Activated CD8-positive, alpha-beta T cell treated with anti-CD3 and anti-CD28 coated beads, Interleukin-2, amount 10 ng/mL, durations not matched to agents 7 days and 5 days (primary cell): ENCODE measurements at places on chromosomes 1 and 21.

DNA sequence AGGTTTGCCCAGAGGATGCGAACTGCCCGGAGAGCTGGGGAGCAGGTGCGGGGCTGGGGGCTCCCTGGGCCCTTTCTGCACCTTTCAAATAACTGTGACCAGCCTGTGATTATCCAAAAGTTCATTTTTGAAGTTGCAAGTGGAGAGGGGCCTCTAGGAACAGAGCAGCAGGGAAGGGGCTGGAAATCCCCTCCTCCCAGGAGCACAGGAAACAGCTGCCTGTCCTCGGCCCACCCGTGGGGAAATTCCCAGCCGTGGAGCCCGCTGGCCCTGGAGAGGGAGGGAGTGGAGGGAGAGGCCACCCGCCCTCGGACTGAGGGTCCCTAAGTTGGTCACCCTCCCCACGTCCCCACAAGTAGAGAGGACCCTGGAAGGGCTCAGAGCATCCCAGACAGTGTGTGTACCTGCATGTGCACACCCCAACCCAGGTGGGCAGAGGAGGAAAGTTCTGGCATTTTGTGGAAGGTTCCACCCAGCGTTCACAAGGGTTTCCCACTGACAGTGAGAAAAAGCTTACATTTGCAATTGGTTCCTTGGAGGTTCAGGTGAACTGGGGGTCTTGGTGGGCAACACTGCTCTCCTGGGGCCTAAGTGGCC, 1.2 kb upstream of the TNFRSF4 start:
- no peak for DNase-seq
- H3K27ac ChIP-seq: no peak overlapping the region
- no peak overlapping the region for H3K4me3 ChIP-seq
- no peaks in the 10 kb centered on the region for H3K27me3 ChIP-seq
- peaks cover 36% of the 10 kb centered on the region for H3K4me1 ChIP-seq
- H3K36me3 ChIP-seq: peaks cover 23% of the 10 kb centered on the region

DNA sequence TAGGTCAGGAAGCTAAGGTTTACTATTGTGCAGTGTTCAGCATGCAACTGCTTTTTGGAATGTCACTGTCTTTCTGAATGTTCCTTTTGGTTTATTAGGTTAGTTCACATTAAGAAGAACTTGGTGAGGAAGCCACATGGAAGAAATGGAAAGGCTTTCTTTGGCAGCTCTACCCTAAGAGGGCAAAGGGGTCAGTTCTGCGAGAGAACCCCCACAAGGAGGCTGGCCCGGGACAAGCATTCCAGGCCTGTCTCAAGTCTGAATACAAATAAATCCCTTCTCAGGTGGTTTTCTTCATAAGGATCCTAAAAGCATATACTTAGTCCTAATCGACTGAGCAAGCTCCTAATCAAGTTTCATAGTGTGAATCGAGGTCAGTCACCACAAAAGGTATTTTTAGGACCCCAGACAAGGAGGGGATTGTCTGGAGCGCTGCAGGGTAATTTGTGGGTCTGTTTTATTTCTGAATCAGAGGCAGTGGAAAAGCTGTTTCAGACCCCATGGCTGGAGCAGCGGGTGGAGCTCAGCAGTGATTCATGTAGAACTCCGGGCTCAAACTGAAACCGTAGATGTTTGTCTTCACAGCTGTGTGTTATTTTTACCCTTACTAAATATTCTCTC, 63.3 kb downstream of the ERG start:
- no peaks in the 10 kb centered on the region for H3K36me3 ChIP-seq
- H3K27ac ChIP-seq: no peak overlapping the region
- no peak for DNase-seq
- no peaks in the 10 kb centered on the region for H3K4me1 ChIP-seq
- H3K27me3 ChIP-seq: no peaks in the 10 kb centered on the region
- no peak overlapping the region for H3K4me3 ChIP-seq

- H3K4me3 ChIP-seq: no peak overlapping the region
- no peaks in the 10 kb centered on the region for H3K27me3 ChIP-seq
- no peaks in the 10 kb centered on the region for H3K36me3 ChIP-seq
- H3K4me1 ChIP-seq: no peaks in the 10 kb centered on the region
- no peak overlapping the region for H3K27ac ChIP-seq
Observed at GRCh38 chr21:27171707-27172106, 204.8 kb upstream of the ADAMTS5 start.

- no peaks in the 10 kb centered on the region for H3K27me3 ChIP-seq
- peak overlapping the region; percentile 82 for H3K27ac ChIP-seq
- no peak for DNase-seq
- H3K36me3 ChIP-seq: peaks cover 5% of the 10 kb centered on the region
- peaks cover 38% of the 10 kb centered on the region for H3K4me1 ChIP-seq
Observed at GRCh38 chr1:41727749-41728115, 191.0 kb downstream of the HIVEP3 start.

DNA sequence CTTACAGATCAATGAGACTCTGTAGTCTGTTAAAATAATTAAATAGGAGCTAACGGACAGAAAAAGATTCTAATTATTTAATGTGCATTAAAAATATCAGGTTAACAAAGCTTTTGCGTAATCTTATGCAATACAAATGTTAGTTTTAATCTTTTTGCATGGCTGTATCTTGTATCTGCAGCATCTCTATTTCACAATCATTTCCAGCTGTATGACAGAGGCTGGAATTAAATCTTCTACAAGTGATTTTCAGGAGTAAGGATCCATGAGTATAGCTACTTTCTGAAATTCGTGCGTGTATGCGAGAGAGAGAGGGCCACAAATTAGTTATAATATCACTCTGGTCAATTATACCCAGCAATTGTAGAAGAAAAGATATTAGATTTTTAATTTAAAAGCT, 1446.8 kb downstream of the NCAM2 start:
- no peaks in the 10 kb centered on the region for H3K27me3 ChIP-seq
- H3K4me1 ChIP-seq: no peaks in the 10 kb centered on the region
- DNase-seq: no peak
- H3K27ac ChIP-seq: no peak overlapping the region
- no peak overlapping the region for H3K4me3 ChIP-seq
- no peaks in the 10 kb centered on the region for H3K36me3 ChIP-seq

GRCh38 chr1:42680055-42680454, 2.2 kb upstream of the YBX1 start:
- DNase-seq: no peak
- peaks cover 37% of the 10 kb centered on the region for H3K36me3 ChIP-seq
- no peak overlapping the region for H3K27ac ChIP-seq

DNA sequence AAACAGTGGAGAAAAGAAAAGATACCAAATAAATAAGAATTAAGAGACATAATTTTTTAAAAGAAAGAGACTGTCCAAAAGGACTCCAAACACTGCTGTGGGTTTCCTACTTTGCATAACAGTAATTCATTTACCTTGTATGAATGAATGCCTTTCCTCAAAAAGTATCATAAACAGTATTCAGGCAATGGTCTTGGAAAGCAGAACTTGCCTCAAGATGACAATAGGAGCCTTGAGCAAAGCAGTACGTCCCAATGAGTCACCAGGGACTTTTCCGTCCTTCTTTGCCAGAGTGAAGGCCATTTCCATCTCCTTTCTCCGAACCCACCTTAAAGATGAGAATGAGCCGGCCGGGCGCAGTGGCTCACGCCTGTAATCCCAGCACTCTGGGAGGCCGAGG, 186.4 kb downstream of the ZBTB18 start:
- no peak overlapping the region for H3K27ac ChIP-seq
- H3K27me3 ChIP-seq: no peaks in the 10 kb centered on the region
- H3K4me3 ChIP-seq: no peak overlapping the region
- DNase-seq: no peak
- peaks cover 12% of the 10 kb centered on the region for H3K4me1 ChIP-seq

GRCh38 chr1:112267929-112268328, 128.1 kb upstream of the CTTNBP2NL start:
- H3K4me3 ChIP-seq: no peak overlapping the region
- no peak overlapping the region for H3K27ac ChIP-seq
- peaks cover 16% of the 10 kb centered on the region for H3K27me3 ChIP-seq
- DNase-seq: no peak
- H3K4me1 ChIP-seq: no peaks in the 10 kb centered on the region
